ENCODE measurements at places on chromosomes 5 and 9.

- DNase-seq, result no peak
Measured at GRCh38 chr5:107058235-107058634, 612.5 kb downstream of the EFNA5 start.

GRCh38 chr5:100722657-100723056, 180.4 kb downstream of the ST8SIA4 start:
- DNase-seq, result no peak

- DNase-seq, result no peak
Measured at GRCh38 chr9:86301686-86302085, 19.3 kb upstream of the ISCA1 start.

DNA sequence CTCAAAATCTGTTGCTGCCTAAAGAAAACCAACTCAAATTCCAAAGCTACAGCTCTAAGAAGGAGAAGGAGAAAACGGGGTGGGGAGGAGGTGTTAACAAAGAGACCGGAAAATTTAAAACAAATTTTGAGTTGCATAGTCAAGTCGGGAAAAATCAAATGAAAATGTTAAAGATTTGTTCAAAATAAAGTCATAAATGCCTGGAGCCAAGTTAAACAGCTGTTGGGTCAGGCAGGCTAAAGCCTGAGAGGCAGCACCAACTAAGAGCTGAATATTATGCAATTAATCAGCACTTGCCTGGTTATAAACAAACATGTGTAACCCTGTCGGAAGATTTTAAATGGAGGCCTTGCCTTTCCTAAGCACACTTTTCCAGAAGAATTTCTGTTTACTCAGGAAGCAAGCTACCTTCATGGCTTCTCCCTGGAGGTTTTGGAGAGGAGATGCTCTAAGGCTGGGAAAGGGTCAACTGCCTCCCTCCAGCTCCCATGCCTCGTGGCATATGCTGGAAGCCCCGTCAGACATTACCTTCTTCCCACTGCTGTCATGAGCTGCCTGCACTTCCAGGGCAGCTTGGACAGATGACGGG, 270.5 kb downstream of the DMRT2 start:
- DNase-seq, result no peak

GRCh38 chr5:139392678-139393496, 2.0 kb downstream of the PROB1 start:
- peak; percentile 97 for DNase-seq

DNA sequence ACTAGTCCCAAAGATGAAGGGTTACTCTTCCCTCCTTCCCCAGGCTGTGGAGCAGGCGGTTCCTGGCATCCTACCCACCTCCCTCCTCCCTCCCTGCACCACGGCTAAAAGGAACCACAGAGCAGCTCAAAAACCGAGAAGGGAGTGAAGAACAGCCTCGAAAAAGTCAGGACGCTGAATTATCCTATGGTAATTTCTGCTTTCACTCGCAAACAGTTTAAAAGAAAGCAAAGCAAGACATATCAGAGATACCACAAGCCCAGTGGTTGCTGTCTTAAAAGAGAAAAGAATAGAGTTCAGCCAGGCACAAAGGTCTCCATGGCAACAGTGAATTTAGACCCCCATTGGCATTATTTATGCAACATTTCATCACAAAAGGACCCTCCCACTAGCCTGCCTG, 315.4 kb downstream of the CTNND2 start:
- peak; percentile 31 for DNase-seq

DNA sequence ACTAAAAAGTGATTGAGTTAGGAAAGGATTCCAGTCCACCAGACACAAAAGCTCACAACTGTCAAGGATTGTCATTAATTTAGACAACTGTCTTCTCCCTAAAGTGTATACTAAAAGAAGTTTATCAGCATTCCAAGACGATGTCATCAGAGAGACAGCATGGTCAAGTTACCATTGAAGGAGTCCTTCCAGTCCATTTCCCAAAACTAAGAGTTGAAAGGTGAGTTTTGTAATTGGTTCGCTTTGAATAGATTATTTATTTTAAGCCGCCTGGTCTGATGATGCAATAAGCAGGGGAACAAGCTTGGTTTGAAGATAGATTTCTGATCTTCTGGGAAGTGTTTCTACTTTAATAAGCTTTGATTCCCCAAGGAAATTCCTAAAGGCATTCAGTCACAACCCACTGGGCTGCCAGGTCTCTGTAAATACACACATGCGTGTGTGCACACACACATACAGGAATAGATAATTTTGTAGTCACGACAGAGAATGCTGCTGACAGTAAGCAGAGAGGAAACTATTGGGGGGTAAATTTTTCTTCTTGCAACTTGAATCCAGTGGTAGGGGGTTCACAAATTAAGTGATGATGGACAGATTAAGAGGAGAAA, 234.8 kb downstream of the PIK3R1 start:
- DNase-seq, result no peak

DNA sequence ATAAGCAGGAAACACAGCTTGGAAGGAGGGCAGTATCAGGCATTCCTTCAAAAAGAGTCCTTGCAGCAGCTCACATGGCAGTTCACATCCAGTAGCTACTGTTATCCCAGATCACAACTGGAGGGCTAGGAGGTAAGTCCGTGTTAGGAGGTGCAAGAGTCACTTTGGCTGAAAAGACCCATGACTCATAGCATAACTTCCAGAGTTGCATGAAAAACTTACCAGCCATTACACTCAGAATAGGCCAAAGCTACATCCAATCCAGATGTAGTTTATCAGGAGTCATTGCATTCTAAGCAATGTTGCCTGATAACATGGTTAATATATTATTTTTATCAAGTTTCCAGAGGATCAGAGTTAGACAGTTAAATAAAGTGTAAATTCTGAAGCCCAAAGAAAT, 1126.4 kb upstream of the SEMA6A start:
- no peak for DNase-seq

DNA sequence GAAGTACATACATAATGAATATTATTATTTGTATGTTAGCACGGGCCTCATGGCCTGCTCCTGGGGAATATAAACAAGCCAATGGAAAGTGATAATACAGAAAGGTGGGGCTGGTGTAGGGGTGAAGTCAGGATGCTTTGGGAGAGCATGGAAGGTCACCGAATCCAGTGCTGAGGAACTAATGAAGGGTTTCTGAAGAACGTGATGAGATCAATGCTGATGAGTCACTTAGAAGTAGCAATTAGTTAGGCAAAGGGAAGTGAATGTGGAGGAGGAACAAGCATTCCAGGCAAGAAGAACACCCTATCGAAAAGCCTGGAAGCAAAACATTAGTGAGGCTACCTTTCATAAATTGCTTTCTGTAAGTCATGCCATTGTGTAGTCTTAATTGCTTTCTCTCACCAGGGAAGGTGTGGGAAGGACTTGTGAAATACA, 2.1 kb downstream of the ANXA1 start:
- DNase-seq, result no peak

- DNase-seq, result no peak
Measured at GRCh38 chr5:150606476-150606875, 34.0 kb upstream of the SYNPO start.

- DNase-seq, result peak; percentile 59
Measured at GRCh38 chr5:37370550-37370863, 399 bp downstream of the NUP155 start.

DNA sequence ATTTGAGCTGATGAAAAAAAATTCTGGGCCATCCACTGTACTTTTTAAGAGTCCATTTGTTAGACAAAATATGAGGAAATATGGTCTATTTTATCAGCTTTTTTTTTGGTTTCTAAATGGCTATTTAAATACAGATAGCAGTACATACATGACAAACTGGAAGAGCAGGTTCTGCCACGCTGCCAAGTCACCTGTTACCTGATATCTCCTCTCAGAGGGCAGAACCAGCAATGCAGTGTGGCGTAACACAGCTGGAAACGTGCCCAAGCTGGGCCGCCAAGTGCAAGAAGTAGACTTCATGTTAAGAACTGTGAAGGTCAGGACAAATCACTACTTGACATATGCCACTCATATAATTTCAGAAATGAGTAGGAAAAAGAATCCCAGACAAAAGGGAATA, 8.1 kb downstream of the MCIDAS start:
- peak; percentile 49 for DNase-seq

GRCh38 chr5:58248221-58248620, 211.7 kb downstream of the PLK2 start:
- DNase-seq, result no peak

- DNase-seq, result no peak
Measured at GRCh38 chr5:114355086-114355830, 6.6 kb upstream of the KCNN2 start.

DNA sequence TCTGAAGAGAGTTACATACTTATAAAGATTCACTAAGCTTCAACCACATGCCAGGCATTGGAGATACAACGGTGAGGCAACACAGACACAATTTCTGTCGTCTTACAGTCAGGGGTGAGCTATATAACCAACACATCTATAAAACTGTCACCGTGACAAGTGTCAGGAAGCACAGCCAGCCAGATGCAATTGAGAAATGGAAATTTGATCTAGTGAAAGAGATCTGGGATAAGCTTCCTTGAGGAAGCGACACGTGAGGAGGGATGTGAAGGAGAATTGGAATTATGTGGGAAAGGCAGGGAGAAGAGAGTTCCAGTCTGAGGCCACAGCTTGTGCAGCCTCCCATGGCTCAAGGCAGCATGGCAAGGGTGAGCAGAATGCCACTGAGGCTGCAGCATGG, 50.9 kb upstream of the ZNF354B start:
- no peak for DNase-seq

- no peak for DNase-seq
Measured at GRCh38 chr5:124605541-124605940, 140.9 kb downstream of the ZNF608 start.

- no peak for DNase-seq
Measured at GRCh38 chr9:80131627-80132026, 559.9 kb downstream of the TLE4 start.

DNA sequence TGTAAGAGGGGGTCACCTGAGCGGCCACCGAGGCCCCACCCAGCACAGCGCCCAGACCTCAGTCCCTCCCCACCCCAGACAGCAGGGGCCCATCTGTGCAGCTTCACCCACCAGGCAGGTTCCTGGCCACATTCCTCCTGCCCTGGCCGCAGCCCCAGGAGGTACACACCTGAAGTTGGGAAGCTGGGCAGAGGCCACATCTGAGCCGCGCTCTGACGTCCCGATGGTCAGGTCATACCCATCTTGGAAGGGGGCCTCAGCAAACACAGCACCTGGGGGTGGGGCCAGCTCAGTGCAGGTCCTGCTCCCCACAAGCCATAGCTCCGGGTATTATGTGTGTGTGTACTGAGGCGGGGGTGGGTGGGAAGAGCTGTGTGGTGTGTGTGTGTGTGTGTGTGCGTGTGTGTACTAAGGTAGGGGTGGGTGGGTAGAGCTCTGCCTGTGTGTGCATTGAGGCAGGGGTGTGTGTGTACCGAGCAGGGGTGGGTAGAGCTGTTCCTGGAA, 5.6 kb downstream of the SPOUT1 start:
- no peak for DNase-seq

- DNase-seq, result no peak
Measured at GRCh38 chr5:127041571-127041970, 11.2 kb upstream of the MARCHF3 start.

DNA sequence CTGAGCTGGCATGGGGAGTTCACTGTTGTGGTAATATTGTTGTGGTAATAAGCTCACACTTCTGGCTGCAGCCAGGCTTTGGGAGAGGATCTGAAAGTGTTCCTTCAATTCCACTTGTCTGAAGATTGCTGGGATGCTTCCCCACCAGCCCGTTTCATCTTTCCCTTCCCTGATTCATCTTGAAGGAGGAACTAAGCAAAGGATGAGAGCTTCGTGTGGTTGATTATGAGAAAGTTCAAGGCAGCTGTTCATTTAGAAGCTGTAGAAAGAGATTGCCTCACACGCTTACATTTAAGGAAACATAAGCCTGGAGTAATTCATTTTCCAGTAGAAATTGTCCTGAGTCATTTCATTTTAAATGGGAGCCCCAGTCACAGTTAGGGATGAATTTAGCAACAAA, 122.4 kb upstream of the GAS1 start:
- no peak for DNase-seq

- no peak for DNase-seq
Measured at GRCh38 chr5:112002376-112002775, 245.4 kb upstream of the NREP start.

DNA sequence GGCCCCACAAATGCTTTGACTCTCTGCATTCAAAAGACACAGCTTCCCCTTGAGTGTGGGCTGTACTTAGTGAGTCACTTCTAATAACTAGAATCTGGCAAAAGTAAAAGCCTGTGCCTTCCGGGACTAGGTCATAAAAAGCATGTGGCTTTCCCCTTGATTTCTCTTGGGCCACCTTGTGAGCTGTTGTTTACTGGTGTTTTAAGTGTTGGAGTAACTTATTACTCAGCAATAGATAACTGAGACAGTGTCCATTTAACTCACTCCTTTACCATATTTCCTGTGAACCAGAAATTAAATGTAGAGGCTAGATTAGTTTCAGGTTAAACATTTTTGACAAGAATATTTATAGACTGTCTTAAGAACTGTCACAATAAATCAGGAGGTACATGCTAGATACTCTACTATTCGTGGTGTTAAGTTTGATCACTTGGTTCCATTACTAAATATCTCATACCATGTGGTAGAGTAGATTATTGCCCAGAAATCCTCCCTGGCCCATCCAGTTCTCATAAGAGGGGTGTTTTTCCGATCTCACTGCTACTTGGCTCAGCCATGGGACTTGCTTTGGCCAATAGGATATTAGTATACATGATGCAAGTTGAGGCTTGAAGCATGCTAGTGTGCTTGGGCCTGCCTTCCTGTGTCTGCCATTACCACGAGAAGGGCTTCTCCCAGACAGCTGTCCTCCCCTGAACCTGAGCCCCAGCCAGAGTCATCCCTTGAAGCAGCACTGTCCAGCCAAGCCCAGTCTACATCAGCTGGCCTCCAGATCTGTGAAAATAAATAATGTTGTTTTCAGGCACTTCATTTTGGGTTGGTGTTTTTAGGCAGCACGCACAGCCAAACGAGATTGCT, 10.4 kb upstream of the CMBL start:
- no peak for DNase-seq

GRCh38 chr9:38412751-38413150, 11.5 kb downstream of the IGFBPL1 start:
- DNase-seq, result no peak

DNA sequence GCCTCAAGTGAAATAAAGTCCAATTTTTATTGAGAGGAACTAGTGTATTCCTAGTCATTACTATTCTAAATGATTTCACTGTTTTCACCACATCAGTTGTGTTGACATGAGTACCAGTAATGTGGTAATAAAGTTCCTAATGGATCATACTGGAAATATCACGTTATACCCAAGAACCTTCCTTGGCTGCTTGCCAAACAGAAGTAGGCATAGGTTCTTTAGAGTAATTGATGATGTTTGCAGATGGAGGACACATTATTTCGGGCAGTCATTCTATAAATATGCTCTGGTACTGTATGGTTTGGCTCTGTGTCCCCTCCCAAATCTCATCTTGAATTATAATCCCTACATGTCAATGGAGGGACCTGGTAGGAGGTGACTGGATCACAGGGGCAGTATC, 15.1 kb downstream of the SNCAIP start:
- DNase-seq, result no peak

DNA sequence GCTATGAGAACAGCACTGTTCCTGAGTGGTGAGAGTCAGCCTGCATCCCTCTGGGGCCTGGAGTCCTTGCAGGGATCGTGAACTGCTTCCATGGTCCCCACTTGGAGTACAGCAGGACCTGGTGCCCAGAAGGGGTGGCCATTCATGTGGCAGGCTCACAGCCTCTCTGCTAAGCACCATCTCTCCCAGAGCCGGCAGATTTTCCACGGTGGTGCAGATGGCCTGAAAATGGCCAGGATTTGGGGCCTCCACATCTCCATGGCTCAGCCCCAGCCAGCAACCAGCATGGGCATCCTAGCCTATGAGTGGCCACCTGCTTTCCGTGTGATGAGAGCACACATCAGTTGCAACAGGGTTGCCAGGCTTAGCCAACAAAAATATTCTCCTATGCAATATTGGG, 33.9 kb upstream of the SEMA4D start:
- no peak for DNase-seq

- DNase-seq, result no peak
Measured at GRCh38 chr5:131156957-131157356, 8.1 kb downstream of the HINT1 start.

Measured in H7 (cell line).